CD4-positive, alpha-beta T cell treated with Interleukin-17A for 1 hour (primary cell): ENCODE measurements at places on chromosomes 5 and 9.

GRCh38 chr5:176714067-176714466 is 66.8 kb downstream of the TSPAN17 start:
- no peak for DNase-seq

DNA sequence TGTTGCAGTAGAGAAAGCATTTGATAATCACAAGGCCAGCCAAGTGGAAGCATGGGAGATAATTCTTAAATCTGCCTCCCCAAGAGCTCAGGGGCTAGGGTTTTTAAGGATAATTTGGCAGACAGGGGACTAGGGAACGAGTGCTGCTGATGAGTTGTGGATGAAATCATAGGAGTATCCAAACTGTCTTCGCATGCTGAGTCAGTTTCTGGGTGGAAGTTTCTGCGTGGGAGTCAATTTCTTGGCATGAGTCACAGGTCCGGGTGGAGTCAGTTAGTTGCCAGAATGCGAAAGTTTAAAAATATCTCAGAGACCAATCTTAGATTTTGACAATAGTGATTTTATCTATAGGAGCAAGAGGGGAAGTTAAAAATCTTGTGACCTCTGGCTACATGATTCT is 112.6 kb downstream of the TMC1 start:
- DNase-seq = no peak

DNA sequence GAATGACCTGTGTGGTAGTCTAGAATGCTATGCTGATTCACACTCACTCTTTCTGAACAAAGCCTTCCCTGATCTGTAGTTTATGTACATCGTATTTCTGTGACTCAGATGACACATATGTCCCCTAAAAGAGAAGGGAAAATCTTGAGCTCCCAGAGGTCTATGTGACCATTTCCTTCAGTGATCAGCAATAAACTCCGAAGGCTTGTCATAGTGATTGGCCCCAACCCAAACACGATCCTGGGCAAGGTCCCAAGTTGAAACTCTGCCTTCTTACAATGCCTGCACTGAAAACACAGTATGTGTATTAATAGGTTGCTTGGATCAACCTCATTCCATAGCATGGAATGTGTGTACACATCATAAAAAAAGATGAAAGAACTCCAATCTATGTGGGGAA is 685.8 kb downstream of the MAT2B start:
- no peak for DNase-seq

GRCh38 chr9:133351908-133352634 is 4.1 kb downstream of the RPL7A start:
- peak; percentile 43 for DNase-seq

DNA sequence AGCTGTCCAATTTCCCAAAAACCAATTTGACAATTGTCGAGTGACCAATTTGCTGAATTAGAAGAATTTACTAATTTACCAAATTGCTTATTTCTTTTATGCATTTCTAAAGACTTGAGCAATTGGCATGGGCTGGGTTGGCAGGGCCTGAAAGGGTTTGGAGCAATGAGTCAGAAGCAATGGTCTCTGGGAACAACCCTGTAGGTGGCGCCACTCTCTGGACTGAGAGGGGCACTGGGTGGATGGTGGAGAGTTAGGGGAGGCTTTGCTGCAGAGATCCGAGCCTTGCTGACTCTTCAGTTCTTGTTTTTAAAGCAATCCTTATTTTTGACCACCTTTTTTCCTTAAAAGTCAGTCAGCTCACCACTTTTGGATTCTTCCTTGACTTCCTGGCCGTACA is 71.5 kb upstream of the RPS23 start:
- no peak for DNase-seq

DNA sequence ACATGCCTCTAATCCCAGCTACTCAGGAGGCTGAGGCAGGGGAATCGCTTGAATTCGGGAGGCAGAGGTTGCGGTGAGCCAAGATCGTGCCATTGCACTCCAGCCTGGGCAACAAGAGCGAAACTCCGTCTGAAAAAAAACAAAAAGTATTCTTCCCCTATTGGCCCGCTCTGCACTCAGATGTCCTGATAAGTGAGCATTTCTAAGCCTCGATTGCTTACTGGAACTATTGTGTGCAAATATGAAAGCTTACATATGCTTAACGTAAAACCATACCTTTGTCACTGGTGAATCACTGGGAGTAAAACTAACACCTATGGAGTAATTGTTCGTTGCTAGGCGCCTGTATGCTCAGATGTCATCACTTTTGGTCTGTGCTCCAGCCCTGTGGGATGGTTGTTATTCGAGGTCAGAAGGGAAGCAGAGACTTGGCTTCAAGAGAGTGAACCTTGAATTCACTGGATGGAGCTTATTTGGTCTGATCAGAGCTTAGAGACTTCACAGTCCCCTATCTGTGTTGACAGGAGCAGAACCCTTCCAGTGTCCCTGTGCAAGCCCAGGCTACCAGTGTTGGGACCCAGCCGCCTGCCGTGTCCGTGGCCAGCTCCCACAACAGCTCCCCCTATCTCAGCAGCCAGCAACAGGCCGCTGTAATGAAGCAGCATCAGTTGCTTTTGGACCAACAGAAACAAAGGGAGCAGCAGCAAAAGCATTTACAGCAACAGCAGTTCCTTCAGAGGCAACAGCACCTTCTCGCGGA is 25.3 kb upstream of the LTC4S start:
- no peak for DNase-seq

- DNase-seq = no peak
Measured at GRCh38 chr9:124132671-124133147, 121.1 kb downstream of the LHX2 start.

DNA sequence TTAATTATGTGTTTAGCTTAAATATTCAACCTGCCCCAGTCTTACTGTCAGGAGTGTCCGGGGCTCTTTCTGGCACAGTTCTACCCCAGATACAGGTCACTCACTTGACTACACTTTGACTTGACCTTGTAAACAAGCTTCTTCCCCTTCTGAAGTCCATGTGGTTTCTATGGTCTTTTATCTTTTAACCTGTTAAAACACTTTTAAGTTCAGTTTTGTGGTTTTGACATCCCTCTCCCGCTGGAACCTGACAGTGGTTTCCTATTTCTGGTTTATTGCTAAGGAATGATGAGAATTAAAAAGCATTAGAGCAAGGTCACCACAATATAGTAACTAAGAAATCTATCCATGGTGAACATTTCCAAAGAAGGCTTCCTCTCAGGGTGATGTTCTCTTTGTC is 300.1 kb downstream of the TMEM167A start:
- no peak for DNase-seq

- no peak for DNase-seq
Measured at GRCh38 chr5:158273035-158273434, 414.1 kb upstream of the CLINT1 start.

- DNase-seq = no peak
Measured at GRCh38 chr9:135591506-135592330, 30.2 kb downstream of the PAEP start.

DNA sequence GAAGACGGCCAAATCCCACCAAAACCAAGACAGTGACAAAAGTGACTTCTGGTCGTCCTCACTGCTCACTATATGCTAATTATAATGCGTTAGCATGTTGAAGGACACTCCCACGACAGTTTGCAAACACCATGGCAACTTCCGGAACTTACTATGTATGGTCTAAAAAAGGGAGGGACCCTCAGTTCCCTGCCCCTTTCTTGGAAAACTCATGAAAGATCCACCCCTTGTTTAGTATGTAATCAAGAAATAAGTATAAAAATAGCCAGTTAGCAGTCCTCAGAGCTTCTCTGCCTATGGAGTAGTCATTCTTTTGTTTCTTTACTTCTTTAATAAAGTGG is 9.5 kb downstream of the FCN2 start:
- no peak for DNase-seq

DNA sequence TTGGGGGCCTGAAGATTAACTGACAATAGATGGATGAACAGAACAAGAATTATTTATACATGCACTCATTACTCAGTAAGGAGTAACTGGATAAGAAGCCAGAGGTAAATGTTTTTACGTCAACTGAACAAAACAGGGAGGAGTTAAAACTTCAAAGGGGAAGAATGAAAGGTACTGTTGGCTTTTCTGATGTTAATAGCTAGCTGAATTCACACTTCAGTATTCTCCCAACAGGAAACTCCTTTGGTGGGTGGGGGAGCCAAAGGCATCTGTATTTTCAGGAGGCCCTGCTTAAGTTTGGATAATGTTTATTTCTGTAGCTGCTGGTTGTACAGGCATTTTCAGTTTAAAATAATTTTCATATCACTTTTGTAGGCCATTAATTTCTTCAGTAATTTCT is 23.2 kb upstream of the RFK start:
- no peak for DNase-seq

DNA sequence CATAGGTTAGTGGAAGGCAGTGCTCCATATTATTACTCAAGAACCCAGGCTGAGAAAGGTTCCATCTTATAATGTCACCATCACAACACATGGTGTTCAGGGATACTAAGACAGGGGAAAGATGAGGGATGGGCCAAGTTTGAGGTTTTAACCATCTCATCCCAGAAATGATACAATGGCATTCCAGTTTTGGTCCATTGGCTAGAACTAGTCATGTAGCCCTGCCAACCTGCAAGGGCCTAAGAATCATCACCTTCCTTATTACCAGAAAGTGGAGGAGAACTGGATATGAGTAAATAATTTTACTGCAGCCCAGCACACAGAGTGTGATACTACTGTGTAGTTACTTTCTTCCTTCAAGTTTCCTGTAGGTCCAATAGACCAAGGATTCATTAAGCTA is 144.5 kb upstream of the ABCA1 start:
- DNase-seq = no peak

DNA sequence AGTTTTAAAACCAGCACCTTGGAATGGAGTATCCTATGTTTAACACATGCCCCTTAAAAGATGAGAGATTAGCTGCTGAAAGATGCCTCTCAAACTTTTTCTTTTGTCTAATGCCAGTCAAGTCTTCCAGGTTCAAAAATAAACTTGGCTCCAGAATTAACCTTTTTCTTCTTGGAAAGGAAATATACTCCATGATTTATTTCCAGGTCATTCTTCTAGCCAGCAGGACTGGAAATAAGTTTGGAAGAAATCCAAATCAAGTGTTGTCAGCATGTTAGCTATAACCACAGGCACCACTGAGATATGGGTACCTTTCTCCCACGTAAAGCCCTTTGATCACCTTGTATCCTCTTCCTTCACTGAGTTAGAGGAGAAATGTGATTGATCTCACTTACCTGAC is 56.1 kb downstream of the NLN start:
- no peak for DNase-seq

DNA sequence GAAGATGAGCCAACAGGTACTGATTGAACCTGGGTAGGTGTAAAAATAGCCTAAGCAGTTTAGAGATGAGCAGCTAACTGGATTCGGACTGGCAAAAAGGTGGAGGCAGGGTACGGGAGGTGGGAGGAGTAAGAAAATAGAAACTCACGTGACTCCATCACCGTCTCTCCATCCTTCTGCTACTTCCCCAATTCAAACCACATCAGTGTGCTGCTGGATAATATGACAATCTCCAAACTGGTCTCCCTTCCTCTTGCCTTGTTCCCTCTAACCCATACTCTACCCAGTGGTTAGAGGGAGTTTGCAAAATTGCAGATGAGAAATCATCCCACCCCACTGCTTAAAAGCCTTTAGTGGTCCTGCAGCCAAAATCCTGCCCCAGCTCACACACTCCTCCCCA is 42.7 kb downstream of the RIGI start:
- no peak for DNase-seq

GRCh38 chr9:133943781-133944745 is 48.1 kb downstream of the VAV2 start:
- DNase-seq = no peak

DNA sequence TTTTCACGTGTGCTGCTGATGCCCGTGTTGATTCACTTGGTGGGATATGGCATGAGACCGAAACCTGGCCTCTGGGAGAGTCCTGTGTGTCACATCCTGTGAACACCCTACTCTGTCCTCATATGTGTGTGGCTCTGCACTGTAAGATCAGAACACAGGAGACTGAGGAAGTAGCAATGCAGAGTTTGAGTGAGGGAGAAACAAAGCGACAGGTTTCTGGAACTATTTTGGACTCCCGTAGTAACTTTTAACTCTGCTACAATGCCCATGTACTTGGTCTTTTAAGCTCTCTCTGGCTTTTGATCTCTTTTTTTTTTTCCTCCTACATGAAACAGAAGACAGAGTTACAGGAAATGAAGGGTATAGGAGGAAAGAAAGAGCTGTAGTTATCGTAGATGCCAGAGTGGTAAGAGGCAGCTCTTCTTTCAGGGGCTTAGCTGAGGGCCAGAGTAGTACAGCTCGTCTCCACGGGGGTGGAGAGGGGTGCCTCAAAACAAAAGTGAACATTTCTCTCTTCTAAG is 26.6 kb downstream of the GRAMD2B start:
- peak; percentile 80 for DNase-seq

DNA sequence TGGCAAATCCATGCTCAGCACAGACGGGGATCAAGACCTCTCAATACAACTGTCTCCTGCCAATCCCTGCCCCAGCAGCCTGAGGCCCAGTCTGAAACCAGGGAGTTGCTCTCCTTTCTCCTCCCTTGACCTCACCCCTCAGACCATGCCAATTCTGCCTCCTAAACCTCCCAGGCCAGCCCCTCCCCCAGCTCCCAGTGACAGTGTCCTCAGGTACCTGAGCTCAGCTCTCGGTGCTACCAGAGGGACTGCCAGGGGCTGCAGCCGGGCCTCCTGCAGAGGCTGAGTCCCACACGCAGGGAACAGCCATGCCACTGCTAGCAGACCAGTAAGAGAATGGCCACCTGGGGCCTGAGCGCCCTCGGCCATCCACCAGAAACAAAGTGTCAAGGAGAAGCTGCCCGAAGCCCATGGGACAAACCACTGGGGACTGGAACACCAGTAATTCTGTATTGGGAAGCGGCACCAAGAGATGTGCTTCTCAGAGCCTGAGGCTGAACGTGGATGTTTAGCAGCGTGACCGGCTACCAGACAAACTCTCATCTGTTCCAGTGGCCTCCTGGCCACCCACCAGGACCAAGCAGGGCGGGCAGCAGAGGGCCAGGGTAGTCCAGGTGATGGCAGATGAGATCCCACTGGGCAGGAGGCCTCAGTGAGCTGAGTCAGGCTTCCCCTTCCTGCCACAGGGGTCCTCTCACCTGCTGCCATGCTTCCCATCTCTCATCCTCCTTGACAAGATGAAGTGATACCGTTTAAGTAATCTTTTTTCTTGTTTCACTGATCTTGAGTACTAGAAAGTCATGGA is 557 bp upstream of the IL3 start:
- DNase-seq = no peak

- DNase-seq = no peak
Measured at GRCh38 chr5:51181208-51181894, 201.9 kb upstream of the ISL1 start.

- DNase-seq = no peak
Measured at GRCh38 chr9:135647884-135648283, 8.5 kb upstream of the GLT6D1 start.
